ENCODE measurements at places on chromosomes 6 and 20.
A peak's percentile ranks its signal among the peaks of the same experiment; 100 is the strongest.

DNA sequence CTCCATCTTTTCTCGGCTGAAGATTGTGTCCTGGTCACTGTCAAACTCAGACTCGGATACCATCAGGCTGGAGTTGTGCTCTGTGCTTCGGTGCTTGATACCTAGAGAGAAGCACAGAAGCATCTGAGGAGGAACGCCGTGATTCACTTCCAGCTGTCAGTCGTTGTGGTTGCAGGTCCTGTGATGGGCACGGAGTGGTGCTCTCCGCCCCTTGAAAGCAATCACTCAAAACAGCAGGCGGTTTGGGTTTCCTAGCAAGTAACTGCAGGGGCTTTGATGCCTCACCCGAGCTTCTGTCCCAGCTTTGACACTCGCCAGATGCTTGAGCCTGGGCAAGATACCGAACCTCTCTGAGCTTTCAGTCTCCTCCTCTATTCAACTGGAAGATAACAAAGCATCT lies 52.5 kb downstream of the ALDH5A1 start:
- DNase-seq = peak; percentile 12

- no peak for DNase-seq
Measured at GRCh38 chr6:75278474-75279077, 6.0 kb downstream of the TMEM30A start.

GRCh38 chr6:112367628-112368027 lies 20.5 kb downstream of the RFPL4B start:
- DNase-seq = no peak

- no peak for DNase-seq
Measured at GRCh38 chr6:31907158-31907813, 5.4 kb upstream of the ZBTB12 start.

GRCh38 chr6:87827346-87827745 lies 125.3 kb upstream of the AKIRIN2 start:
- DNase-seq = no peak

DNA sequence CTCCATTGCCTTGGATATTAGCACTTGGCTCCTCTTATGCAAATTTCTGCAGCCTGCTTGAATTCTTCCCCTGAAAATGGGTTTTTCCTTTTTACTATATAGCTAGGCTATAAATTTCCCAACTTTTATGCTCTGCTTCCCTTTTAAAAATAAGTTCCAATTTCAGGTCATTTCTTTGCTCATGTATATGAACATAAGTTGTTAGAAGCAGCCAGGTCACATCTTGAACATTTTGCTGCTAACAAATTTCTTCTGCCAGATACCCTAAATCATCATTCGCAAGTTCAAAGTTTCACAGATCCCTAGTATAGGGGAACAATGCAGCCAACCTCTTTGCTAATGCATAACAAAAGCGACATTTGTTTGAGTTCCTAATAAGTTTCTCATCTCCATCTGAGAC lies 34.5 kb upstream of the ENPP4 start:
- DNase-seq = no peak

- no peak for DNase-seq
Measured at GRCh38 chr6:16200321-16200883, 38.0 kb upstream of the GMPR start.

DNA sequence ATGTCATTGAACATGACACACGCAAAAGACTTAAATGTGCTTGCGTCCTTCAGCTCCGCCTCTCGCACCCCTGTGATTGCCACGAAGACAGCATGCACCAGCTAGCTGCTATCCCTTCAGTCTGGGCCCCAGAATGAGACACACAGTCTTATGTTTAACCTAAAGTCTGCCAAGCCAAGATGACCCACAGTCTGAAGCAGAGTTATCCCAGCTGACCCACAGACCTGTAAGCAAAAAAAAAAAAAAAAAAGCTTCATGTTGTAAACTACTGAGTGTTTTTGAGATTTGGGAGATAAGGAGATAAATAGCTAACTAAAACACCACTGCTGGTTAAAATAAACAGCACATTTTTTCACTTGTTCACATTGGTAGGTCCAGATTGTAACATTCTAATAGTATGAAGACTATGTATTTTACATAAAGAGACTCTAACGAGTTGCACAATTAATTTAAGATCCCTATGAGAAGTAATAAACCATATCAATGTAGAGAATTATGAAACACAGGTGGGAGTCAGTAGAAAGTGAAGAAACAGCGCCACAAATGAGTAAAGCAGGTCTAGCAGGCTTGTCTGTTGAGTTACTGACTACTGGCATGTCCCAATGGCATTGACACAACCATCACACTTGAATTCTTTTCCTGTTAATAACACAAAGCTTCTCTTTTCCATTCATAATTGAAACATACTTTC lies 47.4 kb upstream of the CCDC28A start:
- DNase-seq = no peak

GRCh38 chr20:6040958-6041807 lies 12.7 kb downstream of the LRRN4 start:
- no peak for DNase-seq

DNA sequence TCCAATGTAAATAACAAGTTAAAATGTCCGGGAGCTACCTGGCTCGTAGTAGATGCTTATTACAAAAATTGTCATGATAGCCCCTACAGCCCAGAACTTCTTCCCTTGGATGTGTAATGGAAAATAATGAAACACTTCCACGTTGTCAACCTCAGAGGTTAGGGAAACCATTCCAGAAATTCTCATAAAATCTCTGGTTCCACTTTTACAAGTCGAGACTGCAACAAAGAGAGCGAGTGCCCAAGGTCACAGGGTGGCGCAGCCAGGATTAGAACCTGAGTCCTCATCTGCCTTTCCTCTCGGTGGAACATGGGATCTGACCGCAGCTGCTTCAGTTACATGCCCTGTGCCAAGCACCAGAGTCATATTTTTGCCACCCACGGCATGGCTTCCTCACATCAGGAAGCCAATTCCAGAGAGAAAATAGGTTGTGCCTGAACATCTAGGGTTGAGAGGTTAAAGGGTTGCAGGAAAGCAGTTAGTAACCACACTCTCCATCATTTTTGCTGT lies 157.6 kb downstream of the SOBP start:
- no peak for DNase-seq

- DNase-seq = no peak
Measured at GRCh38 chr6:51429017-51429712, 610.5 kb downstream of the TFAP2B start.

- no peak for DNase-seq
Measured at GRCh38 chr20:7015257-7015656, 247.8 kb downstream of the BMP2 start.

DNA sequence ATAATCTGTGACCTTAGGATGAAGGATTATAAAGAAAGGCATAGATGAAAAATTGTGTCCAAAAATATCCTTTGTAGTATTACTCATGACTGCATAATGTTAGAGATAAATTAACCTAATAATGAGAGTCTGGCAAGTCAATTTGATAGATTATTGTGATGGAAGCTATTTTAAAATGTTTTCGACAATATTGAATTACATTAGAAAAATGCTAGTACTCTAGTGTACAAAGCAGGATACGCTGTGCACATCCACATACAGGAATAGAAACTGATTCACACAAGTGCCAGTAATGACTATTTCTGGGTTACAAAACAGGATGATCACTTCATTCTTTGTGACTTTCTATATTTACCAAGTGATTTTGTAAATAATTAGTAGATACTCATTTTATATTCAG lies 3.3 kb downstream of the SLC17A2 start:
- no peak for DNase-seq

DNA sequence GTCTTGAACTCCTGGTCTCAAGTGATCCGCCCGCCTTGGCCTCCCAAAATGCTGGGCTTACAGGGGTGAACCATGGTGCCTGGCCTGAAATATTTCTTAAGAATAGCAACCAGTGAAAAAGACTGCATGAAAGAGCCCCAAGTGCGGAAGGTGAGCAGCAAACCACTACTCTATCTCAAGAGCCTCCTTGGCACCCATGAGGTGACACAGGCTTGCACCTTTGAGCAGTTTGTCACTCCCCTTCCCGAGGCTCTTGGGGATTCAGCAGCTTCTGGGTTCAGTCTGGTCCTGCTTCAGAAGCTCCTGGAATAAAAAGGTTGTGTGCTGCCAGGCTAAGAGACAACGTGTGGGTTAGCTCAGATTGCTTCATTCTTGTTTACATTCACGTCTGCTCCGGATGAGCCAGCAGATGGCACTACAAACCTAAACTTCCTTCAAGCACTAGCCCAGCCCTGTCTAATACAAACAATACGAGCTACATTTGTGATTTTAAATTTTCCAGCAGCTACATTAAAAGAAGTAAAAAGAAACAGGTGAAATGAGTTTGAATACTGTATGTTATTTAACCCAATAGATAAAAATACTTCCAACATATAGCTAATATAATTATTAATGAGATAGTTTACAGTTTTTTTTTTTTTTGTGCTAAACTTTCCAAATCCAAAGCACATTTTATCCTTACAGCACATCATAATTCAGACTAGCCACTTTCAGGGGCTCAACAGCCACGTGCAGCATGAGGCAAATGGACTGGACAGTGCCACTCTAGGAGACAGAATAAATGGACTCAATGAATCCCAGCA lies 46.2 kb downstream of the GJA10 start:
- DNase-seq = peak; percentile 51

GRCh38 chr6:3841711-3842565 lies 7.2 kb upstream of the FAM50B start:
- DNase-seq = no peak

DNA sequence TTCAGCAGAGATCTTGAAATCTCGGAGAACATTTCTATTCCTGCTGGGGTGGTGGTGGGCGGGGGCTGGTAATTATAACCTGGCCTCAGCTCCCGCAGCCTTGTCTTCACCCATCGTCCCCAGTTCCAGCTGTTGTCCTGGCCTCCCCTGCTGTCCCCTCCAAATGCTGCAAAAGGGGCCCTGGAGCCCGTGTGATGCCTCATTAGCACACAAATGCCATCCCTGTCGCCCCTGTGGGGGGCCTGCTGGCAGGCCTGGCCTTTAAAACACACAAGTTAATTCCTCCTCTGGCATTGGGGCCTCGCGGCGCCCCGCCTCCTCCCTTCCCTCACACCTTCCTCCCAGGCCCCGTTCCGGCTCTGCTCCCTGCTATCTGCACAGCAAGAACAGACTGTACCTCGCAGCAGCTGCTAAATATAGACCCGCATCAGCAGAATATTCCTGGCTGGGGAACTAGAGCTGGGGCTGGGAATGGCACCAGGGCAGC lies 85.7 kb downstream of the CDH22 start:
- no peak for DNase-seq

DNA sequence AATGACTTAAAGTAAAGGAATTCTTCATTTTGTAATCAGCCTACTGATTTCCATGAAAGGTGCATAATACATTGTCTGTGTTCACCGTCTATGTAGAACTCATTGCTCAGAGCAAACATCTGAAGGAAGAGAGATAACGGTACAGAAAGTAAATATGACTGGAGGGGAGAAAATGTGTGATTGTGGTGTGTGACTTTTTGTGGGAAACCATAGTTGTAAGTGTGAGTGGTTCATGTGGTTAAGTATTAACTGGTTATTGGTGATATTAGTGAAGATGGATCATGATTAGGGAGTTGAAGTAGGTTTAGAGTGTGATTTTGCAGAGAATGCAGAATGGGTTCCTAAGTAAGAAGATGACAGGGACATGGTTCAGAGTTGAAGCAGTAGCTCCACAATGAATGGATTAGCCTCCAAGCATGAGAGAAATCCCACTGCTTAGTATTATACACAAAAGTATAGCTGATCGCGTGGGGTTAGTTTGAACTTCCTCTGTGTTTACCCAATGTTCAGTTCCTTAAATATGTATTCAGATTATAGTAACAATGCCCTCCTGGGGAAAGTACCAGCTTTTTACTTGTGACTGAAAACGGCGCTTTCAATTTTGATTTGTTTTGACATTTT lies 368.9 kb downstream of the UTRN start:
- DNase-seq = no peak

GRCh38 chr6:135054226-135054568 lies 425 bp downstream of the HBS1L start:
- DNase-seq = no peak

- no peak for DNase-seq
Measured at GRCh38 chr6:11835065-11835464, 56.5 kb upstream of the ADTRP start.

GRCh38 chr6:17178754-17179529 lies 77.1 kb downstream of the STMND1 start:
- DNase-seq = no peak

DNA sequence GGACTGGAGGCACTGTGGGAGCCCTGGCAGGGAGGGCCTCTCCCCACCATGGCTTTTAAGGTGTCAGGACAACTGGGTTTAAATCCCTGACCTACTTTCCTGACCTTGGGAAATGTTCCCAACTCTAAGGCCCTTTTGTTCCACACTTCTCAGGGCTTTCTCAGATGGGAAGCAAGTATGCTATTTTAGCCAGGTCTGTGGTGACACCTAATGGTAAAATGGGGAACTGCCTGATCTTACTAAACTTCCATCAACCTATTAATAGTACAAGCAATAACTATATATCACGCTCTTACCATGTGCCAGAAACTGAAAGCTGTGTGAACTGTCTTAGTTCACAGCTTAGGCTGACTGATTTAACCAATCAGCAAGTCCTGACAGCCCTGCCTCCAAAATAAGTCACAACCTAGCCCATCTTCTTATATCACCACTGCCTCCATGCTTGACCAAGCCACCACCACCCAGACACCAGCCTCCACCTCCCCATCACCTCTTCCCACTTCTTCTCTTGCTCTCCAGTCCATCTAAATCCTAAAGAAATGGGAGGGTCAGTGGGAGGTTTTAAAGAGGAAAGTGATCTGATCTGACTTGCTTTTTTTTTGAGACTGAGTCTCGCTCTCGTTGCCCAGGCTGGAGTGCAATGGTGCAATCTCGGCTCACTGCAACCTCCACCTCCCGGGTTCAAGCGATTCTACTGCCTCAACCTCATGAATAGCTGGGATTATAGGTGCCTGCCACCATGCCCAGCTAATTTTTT lies 6.9 kb upstream of the BLCAP start:
- no peak for DNase-seq

GRCh38 chr6:151441390-151442166 lies 10.3 kb downstream of the RMND1 start:
- no peak for DNase-seq

GRCh38 chr6:62980093-62980492 lies 231.2 kb upstream of the FKBP1C start:
- no peak for DNase-seq

GRCh38 chr6:158912655-158913054 lies 87.3 kb downstream of the RSPH3 start:
- DNase-seq = no peak

DNA sequence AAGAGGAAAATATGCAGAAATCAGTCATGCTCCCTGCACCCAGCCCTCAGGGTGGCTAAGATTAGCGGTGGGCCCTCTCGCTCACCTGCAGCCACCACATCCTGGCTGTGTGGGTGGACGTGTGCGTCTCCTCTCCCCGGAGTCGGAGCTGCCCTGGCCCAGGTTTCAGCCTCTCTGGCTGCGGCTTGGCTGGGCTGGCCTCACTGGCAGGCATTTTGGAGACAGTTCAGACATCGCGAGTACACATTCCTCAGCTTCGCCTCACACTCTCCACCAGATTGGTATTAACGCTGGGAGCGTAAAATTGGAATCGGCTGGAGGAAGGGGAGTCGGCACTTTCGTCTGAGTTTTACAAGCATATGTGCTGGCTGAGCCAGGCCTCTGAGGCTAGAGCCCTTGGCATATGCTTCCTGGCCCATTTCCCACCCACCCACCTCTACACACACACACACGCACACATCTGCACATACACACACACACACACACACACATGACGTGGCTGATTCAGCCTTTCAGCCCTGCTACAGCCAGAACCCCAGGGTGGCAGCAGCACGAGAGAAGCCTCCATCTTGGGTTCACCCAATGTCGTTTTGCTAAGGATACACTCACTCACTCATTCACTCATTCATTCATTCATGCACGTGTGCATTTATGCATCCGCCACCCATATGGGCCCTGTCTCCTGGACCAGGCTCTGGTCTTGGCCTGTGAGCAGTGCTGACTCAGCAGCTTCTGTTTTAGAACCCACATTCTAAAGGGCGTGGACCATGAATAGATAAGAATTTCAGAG lies 42.9 kb downstream of the BCAS4 start:
- DNase-seq = no peak
